ENCODE measurements at places on chromosomes 5 and 9. TPM values are rescaled to one million over a fixed set of nuclear protein-coding genes. Genes with fewer than 3 reads are reported as not detected.

Gene IL7R
- total RNA-seq, result 101 TPM

GRCh38 chr9:33682551-33682950 lies 112.8 kb upstream of the PRSS3 start:
- no peaks in the 10 kb centered on the region for H3K36me3 ChIP-seq
- no peak overlapping the region for H3K4me3 ChIP-seq
- DNase-seq, result no peak
- no peaks in the 10 kb centered on the region for H3K4me1 ChIP-seq
- H3K27ac ChIP-seq, result no peak overlapping the region

DNA sequence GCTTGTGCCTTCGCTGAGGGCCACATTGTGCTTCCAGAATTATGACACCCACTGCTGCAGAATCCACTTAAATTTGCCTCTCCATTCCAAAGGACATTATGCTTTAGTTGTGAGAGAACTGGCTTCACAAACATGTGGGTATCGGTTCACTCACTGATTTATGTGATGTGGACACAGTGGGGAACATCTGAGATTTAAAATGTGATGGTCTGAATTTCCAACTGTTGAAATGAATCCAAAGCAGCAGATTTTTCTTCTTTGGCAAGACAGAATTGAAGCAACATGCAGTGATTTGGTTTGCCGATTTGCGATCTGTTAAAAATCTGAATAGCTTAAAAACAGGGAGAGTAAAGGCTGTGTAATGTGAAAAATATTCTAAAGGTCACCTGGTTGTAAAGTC lies 20.3 kb downstream of the PCSK5 start:
- no peak for DNase-seq
- H3K4me3 ChIP-seq, result no peak overlapping the region
- H3K4me1 ChIP-seq, result no peaks in the 10 kb centered on the region
- H3K27me3 ChIP-seq, result no peaks in the 10 kb centered on the region
- H3K27ac ChIP-seq, result no peak overlapping the region
- no peaks in the 10 kb centered on the region for H3K36me3 ChIP-seq

Gene TLR4
- 18.2 TPM for total RNA-seq

Gene ARL10
- total RNA-seq, result 6.2 TPM

- H3K27me3 ChIP-seq, result no peaks in the 10 kb centered on the region
- H3K4me3 ChIP-seq, result no peak overlapping the region
- no peaks in the 10 kb centered on the region for H3K4me1 ChIP-seq
- no peak overlapping the region for H3K27ac ChIP-seq
- DNase-seq, result no peak
Measured at GRCh38 chr9:37412431-37413151, 9.9 kb upstream of the GRHPR start.
